ENCODE measurements at places on chromosomes 2 and 18.

- no peak for DNase-seq
Observed at GRCh38 chr2:124323321-124323720, 298.2 kb downstream of the CNTNAP5 start.

DNA sequence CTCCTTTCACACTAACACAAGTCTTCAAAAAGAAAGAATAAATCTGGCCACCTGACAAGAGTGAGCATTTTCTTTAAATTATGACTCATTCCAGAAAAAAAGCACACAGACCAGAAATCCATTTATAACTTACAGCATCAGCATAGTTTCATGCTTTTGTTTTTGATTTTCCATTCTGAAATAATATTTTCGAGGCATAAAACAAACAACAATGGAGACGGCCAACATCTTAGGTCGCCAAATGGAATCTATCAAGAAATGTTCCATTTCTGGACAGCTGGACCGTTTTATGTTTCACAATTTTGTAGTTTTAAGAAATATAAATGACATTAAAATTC, 165.4 kb upstream of the ZFP36L2 start:
- no peak for DNase-seq

GRCh38 chr2:73264783-73265182, 19.5 kb downstream of the FBXO41 start:
- no peak for DNase-seq

DNA sequence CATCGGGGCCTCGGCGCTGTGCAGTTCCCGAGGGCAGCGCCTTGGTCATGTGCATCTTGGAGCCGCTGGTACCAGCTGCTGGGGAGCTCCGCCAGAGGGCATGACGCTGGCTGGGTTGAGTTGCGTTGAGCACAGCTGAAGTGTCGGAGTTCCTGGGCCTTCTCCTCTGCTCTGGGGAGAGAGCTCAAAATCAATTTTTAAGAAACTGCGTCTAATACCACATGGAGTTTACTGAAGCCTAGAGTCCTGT, 48.7 kb downstream of the GREB1 start:
- DNase-seq, result no peak

GRCh38 chr18:79217979-79218604, 148.9 kb downstream of the ATP9B start:
- DNase-seq, result no peak

- no peak for DNase-seq
Observed at GRCh38 chr18:58569490-58569911, 59.4 kb downstream of the ALPK2 start.

GRCh38 chr18:13302457-13303225, 84.1 kb downstream of the LDLRAD4 start:
- no peak for DNase-seq

- DNase-seq, result no peak
Observed at GRCh38 chr2:187054501-187055319, 205.7 kb upstream of the ZSWIM2 start.
